ENCODE measurements at places on chromosomes 7 and 10.

GRCh38 chr7:111265394-111265793 is 174.5 kb downstream of the LRRN3 start:
- no peaks in the 10 kb centered on the region for H3K27me3 ChIP-seq
- H3K4me1 ChIP-seq, result no peaks in the 10 kb centered on the region
- DNase-seq, result no peak
- H3K36me3 ChIP-seq, result no peaks in the 10 kb centered on the region

GRCh38 chr7:75639071-75639885 is 99.5 kb downstream of the HIP1 start:
- H3K27me3 ChIP-seq, result peaks cover 5% of the 10 kb centered on the region
- peak overlapping the region; percentile 88 for H3K4me3 ChIP-seq
- peak overlapping the region; percentile 79 for H3K27ac ChIP-seq
- H3K4me1 ChIP-seq, result no peaks in the 10 kb centered on the region

- H3K27me3 ChIP-seq, result peaks cover 42% of the 10 kb centered on the region
- peaks cover 18% of the 10 kb centered on the region for H3K4me1 ChIP-seq
- H3K36me3 ChIP-seq, result peaks cover 3% of the 10 kb centered on the region
- DNase-seq, result no peak
- H3K4me3 ChIP-seq, result no peak overlapping the region
These were observed 2.1 kb downstream of the EPHB4 start for GRCh38 chr7:100825215-100825671.

GRCh38 chr7:158508802-158509385 is 78.7 kb downstream of the PTPRN2 start:
- no peak for DNase-seq
- H3K4me1 ChIP-seq, result no peaks in the 10 kb centered on the region
- peaks cover 15% of the 10 kb centered on the region for H3K36me3 ChIP-seq
- H3K4me3 ChIP-seq, result no peak overlapping the region
- no peaks in the 10 kb centered on the region for H3K27me3 ChIP-seq

- no peaks in the 10 kb centered on the region for H3K36me3 ChIP-seq
- H3K27me3 ChIP-seq, result peaks cover 7% of the 10 kb centered on the region
- no peak overlapping the region for H3K27ac ChIP-seq
These were observed 358.2 kb upstream of the NPVF start for GRCh38 chr7:25586513-25586912.

DNA sequence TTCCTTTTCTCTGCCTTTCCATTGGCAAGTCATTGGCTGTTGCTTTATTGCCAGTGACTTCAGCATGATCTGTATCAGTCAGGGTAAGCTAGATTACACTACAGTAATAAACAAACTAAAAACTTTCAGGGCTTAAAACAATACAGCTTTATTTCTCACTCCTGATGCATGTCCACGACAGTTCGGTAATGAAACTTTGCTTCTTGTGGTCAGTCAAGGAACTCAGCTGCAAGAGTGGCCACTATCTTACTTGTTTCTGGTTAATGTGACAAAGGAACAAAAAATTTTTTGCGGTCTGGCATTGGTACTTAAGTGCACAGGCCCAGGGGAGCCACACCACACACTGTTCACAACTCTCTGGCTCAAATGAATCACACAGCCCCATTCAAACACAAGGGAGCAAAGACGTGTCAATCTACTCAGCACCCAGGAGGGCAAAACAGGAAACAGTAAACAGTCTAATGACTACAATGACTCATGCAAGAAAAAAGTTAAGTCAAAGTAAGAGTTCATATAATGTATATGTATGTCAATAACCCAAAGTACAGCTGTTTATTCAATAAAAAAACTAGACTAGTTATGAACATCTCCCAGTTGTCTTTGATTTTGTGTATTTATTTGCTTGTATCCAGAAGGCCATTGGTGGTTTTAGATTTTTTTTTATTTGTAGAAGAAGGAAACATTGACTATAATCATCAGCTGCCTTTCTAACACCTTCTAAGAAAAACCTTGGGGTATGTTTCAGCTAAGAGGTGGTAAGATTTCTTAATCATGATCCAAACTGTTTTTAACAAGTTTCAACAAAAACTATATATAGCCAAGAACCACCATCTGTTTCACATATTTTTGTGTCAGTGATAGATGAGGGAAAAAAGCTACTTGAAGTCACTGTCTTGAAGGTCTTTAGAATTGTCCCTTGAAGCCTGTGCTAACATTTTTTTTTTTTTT is 134.4 kb upstream of the FAM3C start:
- peaks cover 12% of the 10 kb centered on the region for H3K27me3 ChIP-seq
- peak overlapping the region; percentile 81 for H3K4me3 ChIP-seq
- peaks cover 4% of the 10 kb centered on the region for H3K36me3 ChIP-seq
- DNase-seq, result peak; percentile 72

GRCh38 chr10:43000651-43001426 is 76.0 kb upstream of the RET start:
- no peaks in the 10 kb centered on the region for H3K4me1 ChIP-seq
- no peak overlapping the region for H3K27ac ChIP-seq
- no peaks in the 10 kb centered on the region for H3K36me3 ChIP-seq
- DNase-seq, result no peak

DNA sequence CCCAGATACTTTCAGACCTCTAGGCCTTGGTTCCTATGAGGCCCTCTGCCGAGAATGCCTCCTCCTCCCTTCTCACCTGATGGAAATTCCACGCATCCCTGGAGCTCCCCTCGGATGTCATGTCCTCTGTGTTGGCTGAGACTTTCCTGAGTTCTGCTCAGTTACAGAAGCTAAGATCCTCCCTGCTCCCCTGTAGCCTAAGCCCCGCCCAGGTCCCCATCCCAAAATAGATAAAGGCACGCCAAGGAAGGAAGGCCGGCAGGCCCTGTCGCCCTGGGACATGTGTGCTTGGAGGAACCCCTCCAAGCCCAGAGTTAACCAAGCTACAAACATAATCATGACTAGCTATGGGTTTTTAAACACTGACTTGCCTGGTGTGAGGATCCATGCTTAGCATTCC is 123.5 kb downstream of the SORBS1 start:
- no peak overlapping the region for H3K27ac ChIP-seq
- no peaks in the 10 kb centered on the region for H3K36me3 ChIP-seq
- no peak for DNase-seq
- H3K27me3 ChIP-seq, result no peaks in the 10 kb centered on the region
- peaks cover 7% of the 10 kb centered on the region for H3K4me1 ChIP-seq
- H3K4me3 ChIP-seq, result no peak overlapping the region

DNA sequence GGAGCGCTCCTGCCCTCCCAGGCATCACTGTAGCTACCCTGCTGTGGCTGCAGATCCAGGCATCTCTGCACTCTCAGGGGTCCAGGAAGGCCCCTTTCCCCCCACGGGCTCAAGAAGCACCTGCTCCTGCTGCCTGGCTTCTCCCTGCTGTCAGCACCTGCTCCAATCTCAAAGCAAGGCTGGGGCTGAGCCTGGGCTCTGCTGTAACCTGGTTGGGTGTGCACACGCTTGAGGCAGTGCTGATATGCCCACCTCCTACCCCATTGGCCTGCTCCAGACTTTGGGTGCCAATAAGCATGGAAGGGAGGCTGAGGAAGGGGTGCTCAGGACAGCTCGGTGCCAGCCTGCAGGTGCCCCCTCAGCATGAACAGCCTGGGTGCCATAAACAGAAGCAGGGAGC is 185.0 kb downstream of the ZNF438 start:
- DNase-seq, result no peak
- no peak overlapping the region for H3K27ac ChIP-seq
- H3K36me3 ChIP-seq, result peaks cover 1% of the 10 kb centered on the region
- H3K4me3 ChIP-seq, result no peak overlapping the region

- no peak for DNase-seq
- H3K27me3 ChIP-seq, result no peaks in the 10 kb centered on the region
- peaks cover 27% of the 10 kb centered on the region for H3K4me1 ChIP-seq
- no peak overlapping the region for H3K4me3 ChIP-seq
- no peaks in the 10 kb centered on the region for H3K36me3 ChIP-seq
- no peak overlapping the region for H3K27ac ChIP-seq
These were observed 79.5 kb downstream of the AOAH start for GRCh38 chr7:36644625-36645422.

GRCh38 chr7:122663733-122664132 is 35.2 kb downstream of the RNF133 start:
- H3K4me1 ChIP-seq, result no peaks in the 10 kb centered on the region
- H3K36me3 ChIP-seq, result no peaks in the 10 kb centered on the region
- DNase-seq, result no peak
- no peaks in the 10 kb centered on the region for H3K27me3 ChIP-seq
- no peak overlapping the region for H3K4me3 ChIP-seq

GRCh38 chr7:80247144-80247543 is 112.5 kb downstream of the GNAI1 start:
- H3K27ac ChIP-seq, result no peak overlapping the region
- H3K36me3 ChIP-seq, result no peaks in the 10 kb centered on the region
- peaks cover 11% of the 10 kb centered on the region for H3K4me1 ChIP-seq

GRCh38 chr7:36788825-36789470 is 64.7 kb upstream of the AOAH start:
- H3K27ac ChIP-seq, result peak overlapping the region; percentile 59
- peaks cover 65% of the 10 kb centered on the region for H3K4me1 ChIP-seq
- no peaks in the 10 kb centered on the region for H3K36me3 ChIP-seq

DNA sequence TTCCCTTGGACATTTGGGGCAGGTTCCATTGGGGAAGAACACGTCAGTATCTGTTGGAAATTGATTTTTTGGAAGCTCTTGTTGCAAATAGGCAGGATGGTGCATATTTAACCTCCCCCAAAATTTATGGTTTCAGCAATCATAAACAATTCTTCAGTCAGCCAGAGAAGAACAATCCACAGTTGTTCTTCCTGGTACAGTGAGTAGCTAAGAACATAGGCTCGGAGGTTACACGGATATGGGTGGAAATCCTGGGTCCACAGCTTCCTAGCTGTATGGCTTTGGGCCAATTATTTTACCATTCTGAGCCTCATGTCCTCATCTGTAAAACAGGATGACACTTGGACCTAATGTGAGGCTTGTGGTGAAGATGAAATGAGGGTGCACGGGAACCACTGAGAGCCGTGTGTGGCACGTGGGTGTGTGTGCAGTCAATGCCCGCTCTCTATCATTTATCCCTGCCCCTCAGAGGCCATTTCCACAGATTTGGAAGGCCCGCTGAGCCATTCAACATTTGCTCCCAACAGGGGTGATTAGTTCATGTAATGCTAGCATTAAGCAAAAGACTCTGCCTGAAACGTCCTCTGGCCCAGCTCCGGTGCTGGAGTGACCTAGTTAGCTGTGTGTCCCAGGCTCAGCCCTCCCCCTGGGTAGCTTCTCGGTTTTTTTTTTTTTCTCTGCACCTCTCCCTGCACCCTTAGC is 9.7 kb downstream of the CAMK1D start:
- H3K4me3 ChIP-seq, result peak overlapping the region; percentile 60
- H3K27me3 ChIP-seq, result no peaks in the 10 kb centered on the region
- no peaks in the 10 kb centered on the region for H3K36me3 ChIP-seq
- H3K4me1 ChIP-seq, result peaks cover 42% of the 10 kb centered on the region
- H3K27ac ChIP-seq, result no peak overlapping the region

- no peak overlapping the region for H3K27ac ChIP-seq
- no peaks in the 10 kb centered on the region for H3K36me3 ChIP-seq
- no peak overlapping the region for H3K4me3 ChIP-seq
- H3K27me3 ChIP-seq, result peaks cover 7% of the 10 kb centered on the region
- DNase-seq, result no peak
- peaks cover 14% of the 10 kb centered on the region for H3K4me1 ChIP-seq
These were observed 8.9 kb upstream of the CH25H start for GRCh38 chr10:89216056-89216455.

GRCh38 chr7:135253851-135254771 is 20.5 kb downstream of the STRA8 start:
- no peak for DNase-seq
- H3K36me3 ChIP-seq, result no peaks in the 10 kb centered on the region
- no peak overlapping the region for H3K4me3 ChIP-seq
- H3K27me3 ChIP-seq, result no peaks in the 10 kb centered on the region
- peaks cover 14% of the 10 kb centered on the region for H3K4me1 ChIP-seq
- no peak overlapping the region for H3K27ac ChIP-seq

DNA sequence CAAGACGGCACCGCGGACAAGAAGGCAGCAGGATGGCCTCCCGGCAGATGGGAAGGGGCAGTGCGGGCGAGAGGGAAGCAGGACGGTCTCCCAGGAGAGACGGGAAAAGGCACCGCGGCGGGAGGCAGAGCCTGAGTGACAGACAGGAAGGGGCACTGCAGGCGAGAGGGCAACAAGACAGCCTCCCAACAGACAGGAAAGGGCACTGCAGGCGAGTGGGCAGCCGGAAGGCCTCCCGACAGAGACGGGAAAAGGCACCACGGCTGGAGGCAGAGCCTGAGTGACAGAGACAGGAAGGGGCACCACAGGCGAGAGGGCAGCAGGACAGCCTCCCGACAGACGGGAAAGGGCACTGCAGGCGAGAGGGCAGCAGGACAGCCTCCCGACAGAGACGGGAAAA is 32.6 kb downstream of the ESYT2 start:
- H3K36me3 ChIP-seq, result peaks cover 5% of the 10 kb centered on the region
- H3K4me1 ChIP-seq, result peaks cover 20% of the 10 kb centered on the region
- no peak overlapping the region for H3K27ac ChIP-seq
- no peak overlapping the region for H3K4me3 ChIP-seq
- H3K27me3 ChIP-seq, result no peaks in the 10 kb centered on the region

DNA sequence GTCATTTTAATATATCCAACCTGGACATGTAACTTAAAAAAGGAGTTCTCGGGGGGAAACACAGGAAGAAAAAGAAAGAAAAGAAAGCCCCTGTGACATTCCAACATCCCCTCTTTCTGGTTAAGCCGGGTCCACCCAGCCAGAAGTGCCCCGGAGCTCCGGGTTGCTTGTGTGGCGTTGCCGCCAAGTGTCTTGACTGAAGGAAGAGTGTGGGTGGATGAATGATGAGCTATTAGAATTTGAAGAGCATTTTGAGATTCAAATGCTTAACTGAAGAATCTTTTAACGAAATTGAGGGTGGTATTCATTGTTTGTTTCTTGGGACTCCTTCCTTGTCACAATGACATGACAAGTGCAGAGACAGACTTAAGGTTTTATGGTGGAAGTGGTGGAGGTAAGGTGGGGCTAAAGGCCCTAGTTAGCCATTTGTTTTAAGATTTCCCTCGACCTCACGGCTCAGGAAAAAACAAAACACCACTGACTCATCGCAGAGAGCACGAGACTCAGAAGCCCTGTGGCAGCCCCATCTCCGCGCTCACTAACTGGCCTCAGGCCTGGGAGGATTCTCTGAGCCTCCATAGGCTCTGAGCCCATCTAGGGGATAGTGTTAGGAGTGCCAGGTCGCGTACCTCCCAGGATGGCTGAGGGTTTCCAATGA is 1.8 kb upstream of the GLI3 start:
- peaks cover 8% of the 10 kb centered on the region for H3K4me1 ChIP-seq
- no peaks in the 10 kb centered on the region for H3K36me3 ChIP-seq
- peak overlapping the region; percentile 88 for H3K4me3 ChIP-seq
- no peak overlapping the region for H3K27ac ChIP-seq

DNA sequence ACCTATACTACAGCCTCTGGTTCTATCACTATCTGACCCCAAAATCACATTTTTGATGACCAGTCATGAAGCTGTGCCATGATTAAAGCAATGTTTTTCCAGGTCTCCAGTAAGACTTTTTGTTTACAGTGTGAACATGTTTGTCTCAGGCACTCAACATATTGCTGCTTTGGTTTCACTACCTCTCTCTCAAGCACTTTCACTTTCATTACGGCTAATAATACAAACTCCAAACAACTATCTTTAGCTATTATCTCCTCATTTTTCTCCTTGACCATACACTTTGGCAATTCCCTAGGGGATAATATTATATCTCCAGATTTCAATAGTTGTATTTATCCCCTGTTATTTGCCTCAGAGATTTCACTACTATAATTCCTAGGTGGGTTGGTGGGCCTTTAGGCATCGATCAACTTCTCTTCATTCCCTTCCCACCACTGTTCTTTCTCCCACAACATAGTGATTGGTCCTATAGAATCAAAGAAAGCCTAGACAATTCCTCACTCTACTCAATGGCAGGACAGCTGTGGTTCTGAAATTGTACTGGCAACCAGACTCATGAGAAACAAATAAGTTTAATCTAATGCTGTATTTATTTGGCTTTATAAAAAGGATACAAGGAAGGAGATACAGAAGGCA is 261.4 kb upstream of the ZWINT start:
- H3K4me1 ChIP-seq, result no peaks in the 10 kb centered on the region
- no peaks in the 10 kb centered on the region for H3K36me3 ChIP-seq
- peak overlapping the region; percentile 50 for H3K4me3 ChIP-seq
- DNase-seq, result no peak

Data from activated T-cell treated with anti-CD3 and anti-CD28 coated beads, Interleukin-2, amount 50 U/mL, for 72 hours (primary cell).